ENCODE measurements at places on chromosomes 2 and 18.

DNA sequence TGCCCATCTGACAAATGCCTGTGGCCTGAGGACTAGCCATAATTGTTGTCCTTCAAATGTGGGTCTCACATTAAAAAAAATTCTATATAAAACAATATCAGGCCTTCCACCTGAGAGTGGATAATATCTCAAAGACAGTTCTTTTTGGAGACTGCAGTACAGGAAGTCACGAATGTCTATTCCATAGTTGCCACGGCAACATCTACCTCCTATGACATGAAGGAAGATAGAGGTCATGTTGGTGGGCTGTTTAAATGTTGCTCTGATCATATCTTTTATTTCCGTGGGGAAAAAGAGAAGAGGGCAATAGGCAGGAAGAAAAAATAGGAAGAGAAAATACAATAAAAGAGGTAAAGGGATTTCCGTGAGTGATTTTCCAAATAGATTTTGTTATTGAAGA is 151.8 kb downstream of the ARL6IP6 start:
- DNase-seq: no peak

DNA sequence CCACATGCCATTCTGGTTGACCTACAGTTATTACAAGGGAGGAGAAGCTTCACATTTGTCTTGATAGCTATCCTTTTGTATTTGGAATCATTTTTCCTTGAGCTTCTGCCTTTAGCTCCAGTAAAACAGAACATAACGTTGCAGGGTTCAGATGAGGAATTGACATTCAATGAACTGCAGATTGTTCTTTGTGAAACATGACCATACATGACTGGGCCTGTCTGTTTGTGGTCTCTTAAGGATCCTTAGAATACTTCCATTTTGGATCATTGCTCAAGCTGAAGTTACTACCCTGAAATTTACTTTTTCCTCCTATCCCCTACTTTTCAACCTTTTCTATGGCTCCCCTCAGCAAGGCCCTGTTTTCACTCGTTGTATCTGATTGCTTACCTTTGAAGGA is 1281.7 kb upstream of the CELF4 start:
- no peak for DNase-seq

DNA sequence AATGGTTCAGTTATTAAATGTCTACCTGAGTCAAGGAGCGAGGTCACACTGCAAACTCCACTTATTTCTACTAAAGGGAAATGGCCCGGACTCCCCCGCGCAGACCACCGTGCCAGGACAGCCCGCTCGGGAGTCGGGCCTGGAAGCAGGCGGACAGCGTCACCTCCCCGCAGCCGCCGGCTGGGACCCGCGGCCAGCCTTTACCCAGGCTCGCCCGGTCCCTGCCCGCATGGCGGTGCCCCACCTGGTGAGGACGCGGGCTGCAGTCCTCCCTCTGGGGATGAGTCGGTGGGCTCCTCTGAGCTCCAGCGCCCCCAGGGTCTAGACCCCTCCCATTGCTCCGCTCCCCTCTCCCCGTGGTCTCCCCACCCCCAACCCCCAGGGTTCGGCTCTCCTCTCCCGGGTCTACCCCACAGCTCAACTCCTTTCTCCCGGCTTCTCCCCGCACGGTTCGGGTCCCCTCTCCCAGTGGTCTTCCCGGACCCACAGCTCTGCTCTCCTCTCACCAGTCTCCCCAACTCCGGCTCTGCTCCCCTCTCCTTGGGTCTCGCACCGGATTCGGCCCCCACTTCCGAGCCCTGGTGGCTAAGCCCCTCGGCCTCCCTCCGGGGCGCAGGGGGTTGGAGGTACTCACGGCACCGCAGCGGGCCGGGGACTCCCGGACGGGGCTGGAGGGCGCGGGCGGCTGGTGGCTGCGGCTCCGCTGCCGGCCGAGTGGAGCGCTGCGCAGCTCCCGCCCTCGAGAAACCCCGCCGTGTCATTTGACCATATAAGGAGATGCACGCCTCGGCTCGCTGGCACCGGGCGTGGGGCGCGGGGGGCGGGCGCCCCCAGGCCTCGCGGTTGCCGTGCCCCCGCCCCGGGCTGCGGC is at the start of gene FHL2:
Gene FHL2 (minus strand): TSS at position 716 of the 871 bp plus-strand sequence. CDS start 12,535 bp downstream, outside the sequence.
- peak; percentile 81 for DNase-seq

- DNase-seq: no peak
Observed at GRCh38 chr2:5913711-5914395, 221.7 kb downstream of the SOX11 start.
